ENCODE measurements at places on chromosomes 2 and 18.

GRCh38 chr18:45218436-45218835, 396.8 kb upstream of the SLC14A2 start:
- no peak for DNase-seq

DNA sequence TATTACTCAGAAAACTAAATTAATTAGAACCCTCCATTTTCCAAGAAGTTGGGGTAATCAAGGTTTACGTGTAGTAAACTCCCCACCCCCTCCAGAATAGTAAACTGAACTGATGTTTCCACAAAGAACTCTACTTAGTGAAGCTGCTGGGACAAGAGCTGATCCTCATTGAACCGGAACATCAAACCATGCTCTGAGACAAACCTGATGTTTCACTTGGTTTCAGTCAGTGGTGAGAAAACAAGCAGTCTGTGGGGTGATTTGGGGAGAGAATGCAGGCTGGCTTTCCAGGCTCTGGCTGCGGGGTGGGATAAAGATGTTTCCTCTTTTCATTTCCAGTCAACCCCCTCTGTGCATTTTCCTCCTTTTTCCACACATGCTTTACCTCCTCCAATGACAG, 38.2 kb downstream of the CELF4 start:
- DNase-seq: no peak

DNA sequence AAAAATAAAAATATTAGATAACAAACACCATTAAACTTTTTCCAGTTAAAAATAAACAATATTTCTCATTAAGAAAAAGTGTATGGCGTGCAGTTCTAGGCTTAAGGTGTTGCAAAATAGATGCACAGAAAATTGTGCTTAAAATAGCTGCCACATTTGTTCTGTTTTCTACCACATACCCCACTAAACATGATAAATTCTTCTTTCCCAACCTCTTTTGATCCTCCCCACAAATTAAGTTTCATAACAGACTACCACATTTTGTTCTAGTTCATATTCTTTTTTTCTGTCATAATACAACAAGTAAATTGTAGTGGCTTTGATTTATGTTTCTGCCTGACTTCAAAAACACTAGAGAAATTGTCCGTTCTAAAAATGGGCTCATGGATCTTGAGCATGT, 64.5 kb downstream of the ARHGAP28 start:
- no peak for DNase-seq

- no peak for DNase-seq
Measured at GRCh38 chr2:100248044-100248330, 74.3 kb downstream of the LONRF2 start.

GRCh38 chr2:207658156-207658555, 33.0 kb upstream of the METTL21A start:
- DNase-seq: no peak

GRCh38 chr2:75547345-75548035, 13.2 kb downstream of the EVA1A start:
- DNase-seq: no peak

DNA sequence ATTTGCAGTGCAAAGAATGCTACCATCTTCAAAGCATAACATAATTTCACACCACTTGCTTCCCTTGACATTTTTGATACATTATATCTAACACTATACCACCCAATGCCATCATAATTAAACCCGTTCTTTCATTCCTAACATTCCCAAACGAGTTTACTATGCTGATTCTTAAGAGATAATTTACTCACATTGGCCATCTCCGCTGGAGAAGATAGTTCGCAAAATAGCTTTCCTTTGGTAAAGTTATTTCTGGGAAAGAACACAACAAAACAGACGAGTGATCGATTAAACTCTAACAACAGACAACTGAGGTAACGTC, 716 bp downstream of the MMADHC start:
- no peak for DNase-seq

DNA sequence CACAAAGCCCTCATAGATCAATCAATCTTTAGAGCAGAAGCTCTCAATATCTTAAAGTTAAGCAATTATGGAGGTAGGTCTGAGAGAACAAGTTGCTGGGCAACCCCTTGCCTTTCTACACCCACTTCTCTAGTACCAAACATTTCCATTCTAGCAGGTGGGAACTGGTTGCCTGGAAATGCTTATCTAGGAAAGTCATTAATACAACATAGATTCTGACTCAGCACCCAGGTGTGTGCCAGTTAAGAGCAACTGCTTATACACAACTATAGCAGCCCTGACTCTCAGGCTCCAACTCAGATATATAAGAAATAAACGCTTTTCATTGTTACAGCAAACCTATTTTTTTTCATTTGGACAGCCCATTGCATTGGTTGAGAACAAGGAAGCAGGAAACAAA, 237.7 kb downstream of the IRS1 start:
- no peak for DNase-seq

GRCh38 chr2:22454826-22455485, 930.0 kb upstream of the KLHL29 start:
- DNase-seq: no peak

- DNase-seq: no peak
Measured at GRCh38 chr2:128717758-128718710, 399.4 kb upstream of the HS6ST1 start.

DNA sequence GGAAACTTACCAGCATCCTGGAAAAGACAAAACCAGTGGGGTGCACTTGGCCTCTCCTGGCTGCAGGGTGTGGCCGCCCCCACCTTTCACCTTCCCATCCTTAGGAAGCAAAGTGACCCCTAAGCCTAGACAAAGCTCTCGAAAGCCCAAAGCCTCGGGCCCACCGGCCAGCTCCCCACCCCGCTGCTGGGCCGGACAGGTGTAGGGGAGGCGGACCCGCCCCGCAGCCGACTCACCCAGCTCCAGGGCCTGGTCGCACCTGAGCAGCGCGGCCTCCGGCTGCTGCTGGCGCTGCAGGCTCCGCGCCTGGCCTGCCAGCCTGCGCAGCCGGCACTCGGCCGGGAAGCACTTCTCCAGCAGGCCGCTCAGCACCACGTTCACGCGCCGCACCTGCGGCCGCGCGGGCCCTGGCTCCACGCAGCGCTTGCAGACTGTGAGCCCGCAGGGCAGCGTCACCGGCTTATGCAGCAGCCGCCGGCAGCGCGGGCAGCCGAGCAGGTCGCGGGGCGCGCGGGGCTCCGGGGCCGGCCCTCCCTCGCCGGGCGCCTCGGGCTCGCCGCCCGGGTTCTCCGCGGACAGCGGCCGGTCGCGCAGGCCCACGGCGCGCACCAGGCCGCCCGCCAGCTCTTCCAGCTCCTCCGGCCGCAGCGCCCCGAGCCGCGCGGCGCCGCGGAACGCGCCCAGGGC, 979 bp downstream of the LONRF2 start:
- no peak for DNase-seq

DNA sequence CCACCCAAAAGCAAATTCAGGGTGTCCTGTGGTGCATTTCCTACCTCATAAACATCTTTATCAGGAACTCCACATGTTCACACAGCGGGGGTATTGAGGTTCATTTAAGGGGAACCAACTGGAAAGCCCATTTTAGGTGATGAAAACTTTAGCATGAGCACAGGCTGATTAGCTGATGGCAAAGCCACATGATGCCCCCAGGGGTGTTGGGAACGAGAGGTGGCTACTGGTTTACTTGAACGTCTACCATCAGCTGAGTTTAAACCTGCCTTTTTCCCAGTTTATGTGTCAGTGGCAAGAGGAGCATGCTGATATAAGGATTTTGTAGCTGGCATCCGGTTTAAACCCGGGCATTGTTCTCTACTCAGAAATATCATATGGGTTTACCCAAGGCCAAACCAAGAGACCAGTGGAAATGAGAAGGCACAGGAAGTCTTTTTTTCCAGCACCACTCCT, 54.5 kb upstream of the UPP2 start:
- no peak for DNase-seq

- DNase-seq: no peak
Measured at GRCh38 chr2:64524604-64525316, 632 bp downstream of the AFTPH start.

- no peak for DNase-seq
Measured at GRCh38 chr2:233208382-233209116, 42.9 kb upstream of the ATG16L1 start.

- no peak for DNase-seq
Measured at GRCh38 chr2:6168485-6168884, 476.3 kb downstream of the SOX11 start.

DNA sequence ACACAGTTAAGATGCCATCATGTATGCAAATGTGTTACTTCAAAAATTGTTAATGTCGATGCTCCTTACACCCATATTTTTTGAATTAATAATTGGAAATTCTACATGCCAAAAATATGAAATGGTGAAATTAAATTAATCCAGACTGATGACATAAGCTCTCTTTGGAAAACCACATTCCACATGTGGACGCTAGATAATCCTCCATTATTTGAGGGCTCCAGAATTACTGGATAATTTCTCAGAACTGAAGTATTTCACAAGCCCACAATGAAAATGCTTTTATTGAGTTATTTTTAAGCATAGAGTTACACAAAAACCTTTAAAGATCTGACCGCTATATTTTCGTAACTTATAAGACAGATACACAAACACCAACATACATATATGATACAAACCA, 47.8 kb downstream of the FARSB start:
- no peak for DNase-seq

DNA sequence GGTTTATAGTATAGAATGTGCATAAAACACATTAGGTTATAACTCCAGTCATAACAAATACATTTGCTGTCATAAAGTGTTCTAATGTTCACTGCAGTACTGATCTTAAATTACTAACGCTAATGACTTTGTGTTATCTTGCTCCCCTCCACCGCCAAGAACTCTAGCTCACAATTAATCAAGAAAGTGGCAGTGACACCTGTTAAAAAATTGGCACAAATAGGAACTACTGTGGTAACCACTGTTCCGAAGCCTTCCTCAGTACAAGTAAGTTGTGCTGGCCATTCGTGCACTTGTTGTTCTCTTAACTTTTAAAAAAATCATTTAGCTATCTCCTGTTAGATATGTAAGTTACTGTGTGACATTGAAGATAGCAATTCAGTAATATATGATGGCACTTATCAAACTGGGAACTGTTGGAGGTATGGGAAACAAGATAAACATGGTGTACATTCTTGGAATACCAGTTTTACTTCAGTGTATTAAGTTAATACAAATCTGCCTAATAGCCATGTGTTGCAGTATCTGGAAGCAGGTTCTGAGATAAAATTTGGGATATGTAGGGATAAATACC, 41.2 kb downstream of the TAF4B start:
- no peak for DNase-seq

GRCh38 chr2:224987733-224988132, 54.5 kb downstream of the DOCK10 start:
- no peak for DNase-seq

DNA sequence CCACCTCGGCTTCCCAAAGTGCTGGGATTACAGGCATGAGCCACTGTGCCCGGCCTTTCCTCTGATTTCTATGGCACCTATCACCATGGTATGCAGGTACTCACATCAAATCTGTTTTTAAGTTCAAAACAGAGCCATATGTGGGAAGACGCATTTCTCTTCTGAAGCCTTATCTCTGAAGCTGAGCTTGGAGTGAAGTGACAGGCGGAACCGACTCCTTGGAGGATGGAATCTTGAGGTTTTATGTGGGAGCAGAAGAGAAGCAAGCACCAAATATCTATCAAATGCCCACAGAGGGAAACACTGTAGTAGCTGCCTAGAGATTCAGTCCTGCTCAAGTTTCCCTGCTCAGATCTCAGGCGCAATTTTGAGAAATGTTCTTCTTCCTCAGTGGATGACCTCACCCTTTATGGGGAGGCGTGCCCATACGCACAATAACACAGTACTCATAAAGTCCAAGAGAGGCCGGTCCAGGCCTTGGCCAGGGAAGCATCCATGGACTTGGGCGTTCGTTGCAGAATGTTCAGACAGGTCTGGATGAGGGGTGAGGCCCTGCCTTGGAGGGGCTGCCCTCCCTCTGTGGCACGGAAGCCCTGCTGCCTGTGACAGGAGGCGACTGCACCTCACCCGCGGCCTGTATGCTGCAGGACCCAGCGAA, 67.9 kb downstream of the HNRNPLL start:
- DNase-seq: no peak

DNA sequence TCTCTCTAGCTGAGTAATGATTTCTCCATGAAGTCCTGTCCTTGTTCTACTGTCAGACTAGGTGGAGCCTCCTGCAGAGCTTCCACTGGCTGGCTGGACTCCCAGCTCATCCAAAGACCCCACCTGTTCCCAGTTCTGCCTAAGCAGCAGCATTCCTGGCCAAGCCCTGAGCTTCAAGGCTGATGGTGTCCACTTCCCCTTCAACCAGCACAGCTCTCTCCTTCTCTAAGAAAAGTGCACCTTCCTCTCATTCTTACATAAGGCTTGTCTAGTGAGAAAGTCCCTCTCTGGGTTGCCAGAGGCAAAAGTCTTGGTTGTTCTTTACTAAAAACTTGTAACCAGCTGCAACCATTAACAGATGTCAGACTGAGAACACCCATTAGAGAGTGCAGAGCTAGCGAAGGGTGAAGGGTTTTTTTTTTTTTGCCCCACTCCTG, 58.9 kb downstream of the CXCR4 start:
- DNase-seq: no peak

DNA sequence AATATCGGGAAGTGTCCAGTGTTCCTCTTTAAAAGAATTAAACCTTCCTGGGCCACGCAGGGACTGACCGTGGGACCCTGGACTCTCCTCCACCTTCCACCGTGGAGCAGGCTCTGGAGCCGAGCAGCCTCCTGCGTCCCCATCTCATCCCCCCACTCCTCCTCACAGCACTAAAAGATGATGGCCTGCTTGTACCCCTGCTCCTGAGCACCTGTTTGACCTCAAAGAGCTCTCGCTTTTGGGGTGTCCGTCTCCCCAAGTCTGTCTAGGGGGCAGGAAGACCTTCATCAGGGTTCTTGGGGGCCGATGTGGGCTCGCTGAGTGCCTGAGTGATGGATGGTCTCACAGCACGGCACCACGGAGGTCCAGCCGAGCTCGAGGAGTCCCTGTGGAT, 1.2 kb upstream of the SDC1 start:
- DNase-seq: no peak

DNA sequence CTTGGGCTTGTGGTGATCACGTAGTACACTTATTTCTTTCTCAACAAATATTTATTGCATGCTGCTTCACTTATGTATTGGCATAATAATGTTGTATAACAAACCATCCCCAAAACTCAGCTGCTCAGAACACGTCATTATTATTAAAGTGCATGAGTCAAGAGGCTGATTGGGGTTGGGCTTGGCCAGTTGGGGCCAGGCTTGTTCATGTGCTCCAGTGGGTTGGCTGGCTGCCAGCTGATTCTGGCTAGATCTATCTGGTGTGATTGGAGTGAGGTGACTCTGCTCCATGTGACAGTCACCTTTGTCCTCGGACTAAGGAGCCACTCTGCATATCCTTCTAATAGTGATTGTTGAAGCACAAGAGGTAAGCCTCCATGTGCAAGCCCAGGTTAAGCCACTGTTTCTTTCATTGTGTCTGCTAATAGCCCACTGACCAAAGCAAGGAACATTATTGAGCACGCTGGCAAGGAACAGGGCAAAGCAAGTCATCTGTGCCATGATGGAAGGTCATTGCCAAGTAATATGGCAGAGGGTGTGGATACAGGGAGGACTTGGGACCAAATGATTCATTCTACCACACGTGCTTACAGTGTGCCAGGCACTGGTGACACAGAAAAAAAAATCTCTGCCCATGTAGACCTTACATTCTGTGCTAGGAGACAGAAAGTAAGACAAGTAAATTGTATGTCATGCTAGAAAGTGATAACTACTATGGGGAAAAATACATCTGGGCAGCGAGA, 63.3 kb upstream of the TMEM182 start:
- DNase-seq: no peak

GRCh38 chr2:210586381-210586780, 30.0 kb downstream of the CPS1 start:
- DNase-seq: no peak

All from hypothalamus (tissue), 51 donors.